ENCODE measurements at places on chromosomes 13 and 19.

- DNase-seq: no peak
Measured at GRCh38 chr13:81957121-81957520, 1616.2 kb upstream of the SPRY2 start.

DNA sequence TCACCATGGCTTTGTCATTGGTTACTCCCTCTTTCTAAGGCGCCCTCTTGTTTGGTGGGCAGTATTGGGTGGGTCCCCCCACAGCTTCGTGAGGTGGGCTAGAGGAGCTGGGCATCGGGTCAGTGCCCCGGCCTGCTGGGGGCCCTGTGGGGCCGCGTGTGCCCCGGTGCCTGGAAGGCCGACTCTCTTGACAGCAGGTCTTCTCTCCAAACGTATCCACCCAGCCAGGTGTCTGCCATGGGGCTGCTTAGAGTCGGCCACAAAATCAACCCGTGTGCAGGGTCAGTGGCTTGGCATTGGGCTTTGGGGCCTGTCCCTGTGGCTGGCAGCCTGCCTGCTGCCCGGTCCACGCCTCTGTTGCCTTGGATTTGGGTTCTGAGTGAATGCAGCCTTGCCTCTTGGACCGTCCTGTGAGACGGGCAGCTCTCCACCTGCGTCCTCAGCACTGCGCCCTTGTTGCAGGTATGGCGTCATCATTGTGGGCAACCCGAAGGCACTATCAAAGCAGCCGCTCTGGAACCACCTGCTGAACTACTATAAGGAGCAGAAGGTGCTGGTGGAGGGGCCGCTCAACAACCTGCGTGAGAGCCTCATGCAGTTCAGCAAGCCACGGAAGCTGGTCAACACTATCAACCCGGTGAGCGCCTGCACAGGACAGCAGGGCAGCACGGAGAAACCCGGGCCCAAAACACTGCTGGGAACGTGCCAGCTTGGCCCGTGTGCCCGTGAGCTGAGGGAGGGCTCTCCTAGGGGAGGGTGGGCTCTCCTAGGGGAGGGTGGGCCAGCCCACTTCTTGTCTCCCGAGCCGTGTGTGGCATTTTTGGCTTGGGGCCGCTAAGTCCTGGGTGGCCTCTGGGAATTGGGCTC lies 31.4 kb downstream of the UPF1 start:
- DNase-seq: no peak

DNA sequence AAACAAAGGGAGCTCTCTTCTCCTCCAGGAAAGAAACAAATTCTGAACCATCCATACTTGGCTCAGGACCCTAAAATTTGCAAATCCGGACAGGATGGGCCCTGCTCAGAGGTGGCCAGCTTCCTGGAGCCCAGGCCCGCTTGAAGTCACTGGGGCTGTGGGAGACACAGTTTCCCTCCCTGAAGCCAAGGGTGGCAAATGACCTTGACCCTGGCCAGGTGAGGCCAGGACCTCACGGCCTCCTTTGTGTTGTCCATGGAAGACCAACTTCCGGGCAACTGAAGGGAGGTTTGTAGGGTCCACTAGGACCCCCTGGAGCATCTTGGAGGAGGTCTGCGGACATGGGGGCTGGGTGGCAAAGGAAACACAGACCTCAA lies 5.5 kb downstream of the NANOS3 start:
- no peak for DNase-seq

DNA sequence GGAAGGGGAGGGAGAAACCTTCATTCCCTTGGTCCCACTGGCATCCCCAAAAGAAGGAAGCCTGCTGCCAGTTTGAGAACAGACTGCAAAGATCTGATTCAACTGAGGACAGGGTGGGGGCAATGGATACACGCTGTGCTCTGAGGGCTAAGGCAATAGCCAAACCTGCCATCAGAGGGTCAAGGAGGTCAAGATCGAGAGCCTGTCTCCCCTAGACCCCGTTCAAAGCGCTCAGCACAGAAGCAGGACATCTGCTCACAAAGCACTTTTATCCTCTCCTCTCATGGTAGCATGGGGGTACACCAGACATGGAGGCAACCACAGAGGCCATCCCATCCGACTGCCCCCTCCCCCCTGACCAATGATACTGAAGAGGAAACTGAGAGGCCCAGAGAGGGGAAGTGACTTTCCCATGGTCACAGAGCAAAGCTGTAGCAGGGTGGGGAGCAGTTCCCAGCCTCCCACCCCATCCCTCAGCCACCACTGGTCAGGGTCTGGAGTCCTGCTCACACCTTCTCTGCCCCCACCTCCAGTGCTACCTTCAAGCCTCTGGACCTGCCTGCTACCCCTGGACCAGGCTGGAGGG lies 11.1 kb downstream of the POU2F2 start:
- no peak for DNase-seq

DNA sequence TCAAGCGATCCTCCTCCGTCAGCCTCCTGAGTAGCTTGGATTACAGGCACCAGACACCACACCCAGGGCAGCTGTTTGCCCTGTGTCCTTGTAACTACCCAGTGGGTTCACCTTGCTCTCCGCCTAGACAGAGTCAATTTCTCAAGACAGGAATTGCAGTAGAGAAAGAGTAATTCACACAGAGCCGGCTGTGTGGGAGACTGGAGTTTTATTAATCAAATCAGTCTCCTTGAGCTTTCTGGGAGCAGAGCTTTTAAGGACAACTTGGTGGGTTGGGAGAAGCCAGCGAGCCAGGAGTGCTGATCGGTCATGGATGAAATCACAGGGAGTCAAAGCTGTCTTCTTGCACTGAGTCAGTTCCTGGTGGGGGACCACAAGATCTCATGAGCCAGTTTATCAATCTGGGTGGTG lies 20.6 kb upstream of the ADGRE1 start:
- no peak for DNase-seq

GRCh38 chr13:55554741-55555140 lies 1586.0 kb upstream of the PRR20A start:
- no peak for DNase-seq

DNA sequence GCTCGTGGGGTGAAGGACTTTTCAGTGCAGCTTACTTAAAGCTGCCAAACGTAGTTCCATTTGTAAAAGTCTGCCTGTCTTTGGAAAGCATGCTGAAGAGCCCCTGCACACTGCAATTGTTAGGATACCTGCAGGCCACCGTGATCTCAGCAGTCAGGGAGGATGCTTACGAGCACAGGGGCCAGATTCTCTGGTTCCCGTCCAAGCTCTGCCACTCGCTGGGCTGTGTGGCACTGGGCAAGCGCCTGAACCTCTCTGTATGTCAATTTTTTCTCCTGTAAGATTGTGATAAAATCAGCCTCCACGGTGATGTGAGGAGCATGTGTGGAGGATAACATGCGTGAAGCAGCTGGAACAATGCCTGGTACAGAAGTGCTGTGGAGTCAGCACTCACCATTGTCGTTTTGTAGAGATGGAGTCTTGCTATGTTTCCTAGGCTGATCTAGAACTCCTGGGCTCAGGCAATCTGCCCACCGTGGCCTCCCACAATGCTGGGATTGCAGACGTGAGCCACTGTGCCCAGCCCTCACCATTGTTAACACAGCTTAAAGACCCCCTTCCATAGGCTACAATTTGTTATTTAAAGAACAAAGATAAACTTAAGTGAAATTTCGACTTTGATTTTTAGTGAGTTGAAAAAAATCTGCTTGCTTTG lies 3.5 kb downstream of the ADPRHL1 start:
- DNase-seq: no peak

DNA sequence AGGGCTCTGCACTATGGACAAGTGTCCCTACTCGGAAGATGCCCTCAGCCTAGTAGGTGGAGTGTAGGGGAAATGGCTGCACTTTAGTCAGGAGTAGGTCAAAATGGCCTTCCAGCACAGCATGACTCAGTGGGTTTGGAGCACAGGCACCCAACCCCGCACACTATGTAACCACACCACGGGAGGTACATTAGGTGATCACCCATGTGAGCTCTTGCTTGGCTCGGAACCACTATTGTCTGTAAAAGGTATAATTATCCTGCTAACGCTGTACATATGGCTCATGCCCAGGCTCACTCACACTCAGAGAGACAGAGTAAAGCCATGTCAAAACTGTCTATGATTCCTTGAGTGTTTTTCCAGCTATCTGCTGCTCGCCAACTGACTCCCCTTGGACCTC lies 156.9 kb upstream of the DACH1 start:
- DNase-seq: no peak

DNA sequence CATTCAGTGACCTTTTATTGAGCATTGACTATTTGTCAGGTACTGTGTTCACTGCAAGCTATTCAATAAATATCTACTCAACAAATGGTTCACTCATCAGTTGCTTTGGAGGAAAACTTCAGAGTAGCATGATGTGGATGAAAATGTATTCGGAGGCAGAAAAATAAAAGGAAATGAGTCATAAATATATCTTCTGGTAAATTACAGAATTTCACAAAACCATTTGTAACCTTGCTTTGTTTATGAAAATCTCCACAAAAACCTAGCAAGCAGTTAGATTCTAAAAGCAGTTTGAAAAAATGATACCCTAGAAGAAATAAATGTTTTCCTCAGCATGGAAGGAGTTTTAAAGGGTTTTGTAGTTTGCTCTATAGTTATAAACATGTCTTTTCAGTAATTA lies 399.6 kb downstream of the LMO7 start:
- DNase-seq: no peak

GRCh38 chr19:28981994-28982393 lies 231.0 kb downstream of the UQCRFS1 start:
- no peak for DNase-seq

DNA sequence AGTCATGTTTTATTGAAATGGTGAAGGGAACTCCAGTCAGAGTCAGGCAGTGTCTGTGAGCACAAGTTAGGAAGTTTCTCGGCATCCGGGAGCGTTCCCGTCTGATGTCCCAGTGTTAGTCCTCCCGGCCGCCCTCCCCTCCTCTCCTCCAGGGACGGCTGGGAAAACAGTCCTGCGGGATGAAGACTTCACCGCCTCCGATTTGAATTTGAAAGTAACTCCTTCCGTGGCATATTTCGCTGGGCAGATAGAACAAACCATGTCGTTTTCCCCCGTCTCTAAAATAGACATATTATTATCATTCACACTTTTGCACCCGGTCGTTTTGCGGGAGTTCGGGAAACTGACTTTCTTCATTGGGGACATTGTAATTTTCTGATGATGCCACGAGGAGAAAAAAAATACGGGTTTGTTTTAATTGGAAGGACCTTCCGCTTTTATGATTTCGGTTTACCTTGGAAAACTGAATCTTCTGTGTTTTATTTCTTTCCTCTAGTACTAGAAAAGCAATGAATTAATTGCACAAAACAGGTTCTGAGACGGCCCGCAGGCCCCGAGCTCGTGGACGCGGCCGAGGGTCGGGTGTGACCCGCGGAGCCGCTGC lies 76.6 kb downstream of the ZIC5 start:
- DNase-seq: no peak

GRCh38 chr13:26459276-26460131 lies 98.0 kb upstream of the WASF3 start:
- peak; percentile 66 for DNase-seq

GRCh38 chr13:50760751-50761150 lies 82.7 kb downstream of the DLEU7 start:
- no peak for DNase-seq

GRCh38 chr19:10983026-10983425 lies 22.2 kb downstream of the SMARCA4 start:
- DNase-seq: no peak

GRCh38 chr19:2618611-2619010 lies 83.9 kb downstream of the GNG7 start:
- DNase-seq: peak; percentile 86

GRCh38 chr13:98411617-98412265 lies 165.2 kb downstream of the STK24 start:
- peak; percentile 39 for DNase-seq

- DNase-seq: no peak
Measured at GRCh38 chr13:76503291-76503690, 382.9 kb downstream of the KCTD12 start.

DNA sequence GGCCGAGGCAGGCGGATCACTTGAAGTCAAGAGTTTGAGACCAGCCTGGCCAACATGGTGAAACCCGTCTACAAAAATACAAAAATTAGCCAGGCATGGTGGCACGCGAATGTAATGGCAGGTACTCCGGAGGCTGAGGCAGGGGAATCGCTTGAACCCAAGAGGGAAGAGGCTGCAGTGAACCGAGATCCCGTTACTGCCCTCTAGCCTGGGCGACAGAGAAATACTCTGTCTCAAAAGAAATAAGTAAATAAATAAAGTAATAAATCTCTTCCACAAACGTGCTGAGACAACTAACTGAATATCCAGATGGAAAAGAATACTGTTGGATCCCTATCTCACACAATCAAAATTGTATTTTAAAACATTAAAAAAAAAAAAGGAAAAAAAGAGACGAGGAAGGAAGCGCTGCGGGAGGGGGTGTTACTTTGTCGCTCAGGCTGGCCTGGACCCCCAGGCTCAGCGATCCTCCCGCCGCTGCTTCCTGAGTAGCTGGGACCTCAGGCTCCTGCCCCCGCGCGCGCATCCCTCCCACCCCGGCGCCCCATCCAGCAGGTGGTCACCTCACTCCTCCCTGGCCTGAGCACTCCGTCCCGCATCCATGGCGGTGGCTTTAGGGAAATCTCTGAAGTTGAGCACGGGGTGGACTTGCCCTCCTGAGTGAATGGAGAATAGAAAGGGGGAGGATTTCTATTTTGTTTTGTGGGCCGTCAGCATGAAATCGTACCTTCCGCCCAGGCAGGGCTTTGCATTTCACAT lies 628 bp upstream of the ZNF813 start:
- peak; percentile 64 for DNase-seq

GRCh38 chr13:50979187-50979586 lies 69.6 kb downstream of the RNASEH2B start:
- DNase-seq: no peak

DNA sequence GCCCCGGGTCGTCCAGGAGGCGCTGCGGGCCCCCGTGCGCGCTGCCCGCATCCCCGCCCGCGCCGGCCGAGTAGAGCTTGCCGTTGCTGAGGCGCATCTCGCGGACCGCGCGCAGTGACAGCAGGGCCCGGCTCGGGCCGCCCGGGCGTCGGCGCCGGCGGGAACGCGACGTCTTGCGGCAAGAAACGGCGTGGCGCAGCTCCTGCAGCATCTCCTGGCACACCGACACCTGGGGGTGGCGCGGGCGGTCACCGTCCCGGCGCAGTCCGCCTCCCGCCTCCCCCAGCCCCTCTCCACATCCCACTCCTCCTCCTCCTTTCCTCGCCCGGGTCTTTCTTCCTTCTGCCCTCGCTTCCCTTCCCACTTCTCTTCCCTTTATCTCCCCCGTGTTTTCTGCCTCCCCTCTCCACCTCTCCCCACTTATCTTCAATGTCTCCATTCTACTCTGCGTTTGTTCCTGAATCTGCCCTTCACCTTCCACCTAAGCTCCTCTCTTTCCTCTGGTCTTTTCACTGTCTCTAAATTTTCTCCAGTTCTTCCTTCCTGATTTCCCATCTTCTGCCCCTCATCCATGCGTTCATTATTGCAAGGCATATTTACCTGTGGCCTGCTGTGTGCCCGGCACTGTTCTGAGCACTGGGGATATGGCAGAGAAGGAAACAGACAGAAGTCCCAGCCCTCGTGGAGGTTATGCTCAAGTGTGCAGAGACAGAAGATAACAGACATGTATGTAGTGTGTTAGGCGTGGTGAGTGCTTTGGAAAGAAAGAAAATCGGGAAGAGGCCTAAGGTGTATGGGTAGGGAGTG lies 5.2 kb upstream of the ATP1A3 start:
- DNase-seq: no peak

DNA sequence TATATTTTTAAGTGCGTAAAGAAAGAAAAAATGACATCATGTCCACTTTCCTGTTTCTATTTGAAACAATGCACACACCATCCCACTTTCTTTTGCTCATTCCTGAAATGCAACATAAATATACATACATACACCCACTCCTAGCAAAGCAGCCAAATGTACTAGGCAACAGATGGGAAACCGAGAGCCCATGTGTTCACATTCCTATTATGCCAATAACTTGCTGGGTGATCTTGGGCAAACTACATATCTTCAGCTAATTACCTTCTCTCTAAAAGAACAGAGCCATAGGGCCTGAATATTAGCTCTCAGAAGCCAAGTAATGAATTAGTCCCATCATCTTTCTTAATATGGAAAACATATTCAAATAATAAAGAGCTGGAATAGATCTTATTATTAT lies 610.6 kb upstream of the ATXN8OS start:
- no peak for DNase-seq
